CD4-positive, alpha-beta T cell (primary cell): ENCODE measurements at places on chromosomes 13 and 19.

DNA sequence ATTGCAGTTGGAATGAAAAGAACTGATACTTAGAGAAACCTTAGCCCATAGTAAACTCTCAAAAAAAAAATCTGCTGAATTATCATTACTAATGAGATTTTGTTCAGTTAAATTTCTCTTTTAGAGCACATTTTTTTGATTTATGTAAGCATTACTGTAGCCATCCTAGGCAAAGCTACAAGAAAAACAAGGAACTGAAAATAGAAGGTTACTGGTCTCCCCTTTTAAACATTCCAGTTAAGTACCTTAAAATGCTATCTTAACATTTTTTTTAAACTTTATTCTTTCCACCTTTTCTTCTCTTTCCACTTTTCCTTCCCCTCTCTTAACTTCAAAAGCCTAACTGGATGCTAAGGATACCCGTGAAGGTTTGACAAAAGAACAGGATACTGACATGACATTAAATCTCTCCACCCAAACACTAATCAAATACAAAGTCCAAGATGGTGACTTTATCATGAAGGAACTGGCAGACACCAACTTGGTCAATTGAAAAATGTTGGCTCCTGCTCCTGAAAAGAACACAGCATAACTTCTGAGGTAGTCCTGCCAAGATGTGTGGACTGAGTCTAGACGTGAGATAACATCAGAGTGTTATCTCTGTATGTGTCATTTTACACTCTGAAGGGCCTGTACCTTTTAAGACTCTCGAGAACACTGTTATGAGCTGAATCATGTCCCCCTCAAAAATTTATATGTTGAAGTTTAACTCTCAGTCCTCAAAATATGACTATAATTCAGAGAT lies 29.5 kb upstream of the SACS start:
- no peak for DNase-seq

GRCh38 chr13:100984085-100984705 lies 309.6 kb upstream of the TMTC4 start:
- no peak for DNase-seq

GRCh38 chr19:29084266-29084665 lies 128.7 kb downstream of the UQCRFS1 start:
- no peak for DNase-seq

GRCh38 chr13:34352958-34353357 lies 535.0 kb downstream of the RFC3 start:
- no peak for DNase-seq

DNA sequence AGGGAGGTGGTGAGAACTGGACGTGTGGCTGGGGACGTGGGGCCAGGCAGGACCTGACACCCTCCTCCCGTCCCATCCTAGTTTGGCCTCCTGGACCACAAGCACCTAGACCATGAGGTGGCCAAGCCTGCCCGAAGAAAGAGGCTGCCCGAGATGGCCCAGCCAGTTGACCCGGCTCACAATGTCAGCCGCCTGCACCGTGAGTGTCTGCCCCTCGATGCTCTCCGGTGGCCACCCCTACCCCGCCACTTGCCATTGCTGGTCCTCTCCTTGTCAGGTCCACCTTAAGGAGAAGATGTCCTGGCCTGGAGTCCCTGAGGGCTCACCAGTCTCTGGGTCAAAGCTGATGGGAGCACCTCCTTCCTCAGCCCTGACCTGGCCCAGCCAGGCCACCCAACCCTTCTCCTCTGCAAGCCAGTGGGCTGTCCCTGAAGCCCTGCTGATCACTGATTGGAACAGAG lies 2.2 kb downstream of the ANGPTL4 start:
- no peak for DNase-seq

DNA sequence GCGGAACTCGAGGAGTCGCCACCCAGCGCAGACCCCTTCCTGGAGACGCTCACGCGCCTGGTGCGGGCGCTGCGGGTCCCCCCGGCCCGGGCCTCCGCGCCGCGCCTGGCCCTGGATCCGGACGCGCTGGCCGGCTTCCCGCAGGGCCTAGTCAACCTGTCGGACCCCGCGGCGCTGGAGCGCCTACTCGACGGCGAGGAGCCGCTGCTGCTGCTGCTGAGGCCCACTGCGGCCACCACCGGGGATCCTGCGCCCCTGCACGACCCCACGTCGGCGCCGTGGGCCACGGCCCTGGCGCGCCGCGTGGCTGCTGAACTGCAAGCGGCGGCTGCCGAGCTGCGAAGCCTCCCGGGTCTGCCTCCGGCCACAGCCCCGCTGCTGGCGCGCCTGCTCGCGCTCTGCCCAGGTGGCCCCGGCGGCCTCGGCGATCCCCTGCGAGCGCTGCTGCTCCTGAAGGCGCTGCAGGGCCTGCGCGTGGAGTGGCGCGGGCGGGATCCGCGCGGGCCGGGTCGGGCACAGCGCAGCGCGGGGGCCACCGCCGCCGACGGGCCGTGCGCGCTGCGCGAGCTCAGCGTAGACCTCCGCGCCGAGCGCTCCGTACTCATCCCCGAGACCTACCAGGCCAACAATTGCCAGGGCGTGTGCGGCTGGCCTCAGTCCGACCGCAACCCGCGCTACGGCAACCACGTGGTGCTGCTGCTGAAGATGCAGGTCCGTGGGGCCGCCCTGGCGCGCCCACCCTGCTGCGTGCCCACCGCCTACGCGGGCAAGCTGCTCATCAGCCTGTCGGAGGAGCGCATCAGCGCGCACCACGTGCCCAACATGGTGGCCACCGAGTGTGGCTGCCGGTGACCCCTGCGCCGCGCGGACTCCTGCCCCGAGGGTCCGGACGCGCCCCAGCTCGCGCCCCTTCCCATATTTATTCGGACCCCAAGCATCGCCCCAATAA lies 2.3 kb downstream of the AMH start:
- DNase-seq: peak; percentile 52

DNA sequence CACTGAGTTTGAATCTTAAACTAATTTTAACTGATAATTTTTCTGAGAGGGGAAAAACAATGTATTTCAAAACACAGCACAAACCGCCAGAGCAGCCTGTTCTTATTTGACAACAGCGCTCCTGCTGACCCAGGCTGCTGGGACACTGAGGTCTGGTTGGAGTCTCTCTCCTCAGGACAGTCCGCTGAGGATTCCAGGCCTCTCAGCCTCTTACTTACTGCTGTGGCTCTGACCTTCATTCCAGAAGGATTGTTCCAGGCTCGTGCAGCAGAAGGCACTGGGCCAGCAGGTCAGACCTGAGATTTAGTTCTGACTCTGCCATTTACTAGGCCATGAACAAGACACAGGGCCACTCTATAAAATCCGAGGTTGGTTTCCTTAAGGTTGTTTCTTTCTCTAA lies 393.6 kb downstream of the TDRD3 start:
- DNase-seq: no peak

DNA sequence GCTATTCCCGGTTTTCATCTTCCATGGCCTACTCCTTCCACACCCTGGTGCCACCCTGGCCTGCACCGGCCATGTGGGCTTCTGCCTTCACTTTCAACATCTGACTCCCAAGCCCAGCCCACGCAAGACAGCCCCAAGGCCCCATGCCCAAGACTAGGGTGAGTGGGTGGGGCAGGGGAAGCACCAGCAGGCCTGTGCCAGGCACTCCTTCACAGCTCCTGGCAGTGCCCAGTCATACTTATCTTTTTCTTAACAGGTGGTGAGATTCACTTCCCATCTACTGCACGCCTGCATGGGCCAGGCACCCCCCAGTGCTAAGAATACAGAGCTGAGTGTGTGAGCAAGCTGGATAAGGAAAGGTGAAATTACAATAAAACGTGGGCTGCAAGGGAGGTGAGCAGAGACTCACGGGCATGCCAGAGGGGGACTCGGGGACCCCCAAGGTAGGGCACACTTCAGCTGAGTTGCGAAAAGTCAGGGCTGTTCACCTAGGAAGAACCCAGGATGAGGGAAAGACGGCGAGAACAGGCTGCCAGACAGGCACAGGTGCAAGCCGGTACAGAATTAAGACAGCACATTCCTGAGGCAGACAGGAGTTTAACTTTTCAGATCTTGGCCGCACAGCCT lies 55.7 kb downstream of the COL4A1 start:
- no peak for DNase-seq

DNA sequence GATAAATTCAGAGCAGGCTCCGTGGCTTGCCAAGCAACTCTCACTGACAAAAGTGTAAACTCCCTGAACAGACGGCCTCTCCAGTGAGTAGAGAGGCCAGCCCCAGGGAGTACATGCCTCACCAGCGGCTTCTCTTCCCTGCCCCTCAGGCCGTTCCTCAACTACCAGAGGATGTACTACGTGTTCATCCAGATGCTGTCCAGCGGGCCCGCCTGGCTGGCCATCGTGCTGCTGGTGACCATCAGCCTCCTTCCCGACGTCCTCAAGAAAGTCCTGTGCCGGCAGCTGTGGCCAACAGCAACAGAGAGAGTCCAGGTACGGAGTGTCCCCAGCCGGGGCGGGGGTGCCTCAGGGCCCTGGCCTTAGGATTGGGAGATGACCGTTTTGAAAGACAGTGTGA lies 93.4 kb upstream of the MCF2L start:
- DNase-seq: no peak

- DNase-seq: no peak
Measured at GRCh38 chr19:46573679-46574498, 27.2 kb upstream of the CALM3 start.

GRCh38 chr19:40413291-40413845 lies at the start of gene PRX:
Gene PRX, minus strand, starts transcription at chr19:40413378. Its CDS starts 5,446 bp downstream, at chr19:40407932.
- DNase-seq: no peak

DNA sequence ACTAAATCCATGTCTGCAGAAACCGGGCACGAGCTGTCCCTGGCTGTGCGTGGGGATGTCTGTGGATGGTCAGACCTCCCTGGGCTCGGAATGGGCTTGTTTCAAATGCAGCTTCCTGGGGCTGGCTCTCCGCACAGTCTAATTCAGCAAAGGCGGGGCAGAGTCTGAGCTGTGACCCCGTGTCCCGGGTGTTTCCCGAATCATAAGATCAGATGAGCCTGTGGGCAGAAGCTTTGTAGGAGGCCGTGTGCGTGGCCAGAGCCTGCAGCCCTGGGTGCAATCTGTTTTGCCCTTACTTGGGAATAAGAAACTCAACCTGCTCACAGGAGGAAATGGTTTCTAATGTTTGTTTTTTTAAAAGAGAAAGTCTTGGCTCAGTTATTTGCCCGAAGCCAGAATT lies 13.9 kb upstream of the GNA11 start:
- no peak for DNase-seq

DNA sequence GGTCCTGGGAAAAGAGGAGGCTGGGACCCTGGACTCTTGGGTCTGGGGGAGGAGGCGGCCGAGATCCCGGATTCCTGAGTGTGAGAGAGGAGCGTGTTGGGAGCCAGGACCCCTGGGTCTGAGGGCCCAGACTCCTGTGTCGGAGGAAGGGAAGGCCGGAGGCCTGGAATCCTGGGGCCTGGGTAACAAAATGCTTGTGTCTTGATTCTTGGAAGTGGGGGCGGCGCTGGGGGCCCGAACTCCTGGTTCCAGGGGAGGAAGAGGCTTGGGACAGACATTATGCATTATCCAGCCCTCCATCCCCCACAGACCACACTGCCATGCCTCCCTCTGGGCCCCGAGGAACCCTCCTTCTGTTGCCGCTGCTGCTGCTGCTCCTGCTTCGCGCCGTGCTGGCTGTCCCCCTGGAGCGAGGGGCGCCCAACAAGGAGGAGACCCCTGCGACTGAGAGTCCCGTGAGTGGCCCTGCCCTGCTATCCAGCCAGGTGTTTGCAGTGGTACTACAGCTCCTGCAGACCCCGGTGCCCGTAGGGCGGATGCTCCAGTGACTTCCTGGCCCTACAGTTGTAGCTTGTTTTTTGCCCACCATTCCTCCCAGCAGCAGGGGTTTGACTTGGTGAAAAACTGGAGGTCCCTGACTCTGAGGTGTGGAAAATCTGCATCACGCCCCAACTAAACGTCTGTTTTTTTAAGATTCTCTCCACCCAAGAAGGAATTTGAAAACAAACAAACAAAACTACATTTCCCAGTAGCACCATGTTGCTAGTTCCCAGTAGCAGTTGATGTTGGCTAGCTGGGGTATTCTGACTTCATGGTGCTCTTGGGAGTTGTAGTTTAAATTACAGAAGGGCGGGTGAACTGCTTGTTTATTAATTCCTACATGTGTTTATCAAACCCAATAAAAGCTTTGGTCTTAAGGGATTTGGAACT lies 630 bp downstream of the NUCB1 start:
- DNase-seq: peak; percentile 66

- DNase-seq: peak; percentile 18
Measured at GRCh38 chr13:24618011-24618955, 61.9 kb upstream of the ATP12A start.

- DNase-seq: no peak
Measured at GRCh38 chr13:98446234-98446621, 130.7 kb downstream of the STK24 start.

DNA sequence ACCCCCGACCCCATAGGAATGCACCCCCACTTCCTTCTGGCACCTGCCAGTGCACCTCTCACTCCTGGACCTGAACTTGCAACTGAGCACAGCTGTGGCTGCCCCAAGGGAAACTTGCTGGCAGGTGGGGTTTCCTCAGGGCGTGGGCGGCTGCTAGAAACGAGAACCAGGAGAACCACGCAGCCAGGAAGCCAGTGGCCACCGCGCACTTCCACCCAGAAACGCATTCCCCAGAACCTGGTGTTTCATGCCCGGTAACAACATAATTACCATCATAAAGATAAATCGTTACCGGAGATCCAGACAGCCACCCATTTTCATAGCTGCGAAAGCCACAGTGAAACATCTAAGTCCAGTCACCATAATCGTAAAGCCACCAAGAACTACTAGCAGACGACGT lies 75.2 kb upstream of the C13orf46 start:
- peak; percentile 55 for DNase-seq

GRCh38 chr19:38691938-38692457 lies 44.5 kb downstream of the ACTN4 start:
- no peak for DNase-seq

DNA sequence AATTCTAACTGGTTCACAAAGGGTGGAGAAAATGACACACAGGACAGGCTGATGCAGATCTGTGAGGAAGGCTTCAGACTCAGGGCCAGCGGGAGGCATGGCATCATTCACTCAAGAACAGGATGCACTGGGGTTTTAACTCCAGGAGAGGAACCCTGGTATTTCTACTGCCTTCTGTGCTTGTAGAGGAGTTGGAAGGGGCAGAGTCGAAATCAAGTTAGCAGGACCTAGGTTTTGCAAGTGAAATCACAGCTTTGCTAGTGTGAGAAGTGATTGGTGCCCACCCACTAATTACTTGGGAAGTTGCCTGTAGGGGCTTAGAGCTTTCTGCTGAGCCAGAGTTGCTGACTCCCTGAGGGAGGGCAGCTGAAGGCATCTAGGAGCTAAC lies 92.7 kb downstream of the AKAP11 start:
- DNase-seq: no peak

GRCh38 chr19:27887946-27888345 lies 1325.0 kb downstream of the UQCRFS1 start:
- DNase-seq: no peak

DNA sequence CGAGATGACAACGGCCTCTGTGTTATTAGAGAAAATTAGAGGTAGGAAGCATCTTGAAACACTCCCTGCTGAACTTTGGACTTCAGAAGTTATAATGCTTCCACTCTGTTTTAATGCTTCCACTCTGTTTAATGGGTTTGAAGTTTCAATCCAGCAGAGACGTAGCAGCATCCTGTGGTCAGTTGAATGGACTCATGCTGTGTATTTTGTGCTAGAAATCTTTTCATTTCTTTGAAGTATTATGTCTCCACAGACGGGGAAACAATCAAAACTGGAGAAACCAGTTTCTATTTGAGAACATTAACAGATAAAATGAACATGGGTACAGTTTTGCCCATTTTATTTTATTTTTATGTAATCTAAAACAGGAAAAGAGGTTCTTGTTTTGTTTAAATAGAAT lies 1736.2 kb downstream of the SLITRK5 start:
- DNase-seq: no peak

GRCh38 chr13:77919921-77920294 lies 1.3 kb upstream of the EDNRB start:
- no peak for DNase-seq

- DNase-seq: no peak
Measured at GRCh38 chr19:46697204-46697960, 19.5 kb downstream of the PRKD2 start.
